Caki2 (cell line): ENCODE measurements at places on chromosomes 2 and 18. TPM values are rescaled to one million over a fixed set of nuclear protein-coding genes. Genes with fewer than 3 reads are reported as not detected.

- DNase-seq, result no peak
Measured at GRCh38 chr2:164053021-164053420, 317.2 kb upstream of the FIGN start.

- no peak for DNase-seq
Measured at GRCh38 chr18:40687399-40687798, 1267.6 kb upstream of the PIK3C3 start.

DNA sequence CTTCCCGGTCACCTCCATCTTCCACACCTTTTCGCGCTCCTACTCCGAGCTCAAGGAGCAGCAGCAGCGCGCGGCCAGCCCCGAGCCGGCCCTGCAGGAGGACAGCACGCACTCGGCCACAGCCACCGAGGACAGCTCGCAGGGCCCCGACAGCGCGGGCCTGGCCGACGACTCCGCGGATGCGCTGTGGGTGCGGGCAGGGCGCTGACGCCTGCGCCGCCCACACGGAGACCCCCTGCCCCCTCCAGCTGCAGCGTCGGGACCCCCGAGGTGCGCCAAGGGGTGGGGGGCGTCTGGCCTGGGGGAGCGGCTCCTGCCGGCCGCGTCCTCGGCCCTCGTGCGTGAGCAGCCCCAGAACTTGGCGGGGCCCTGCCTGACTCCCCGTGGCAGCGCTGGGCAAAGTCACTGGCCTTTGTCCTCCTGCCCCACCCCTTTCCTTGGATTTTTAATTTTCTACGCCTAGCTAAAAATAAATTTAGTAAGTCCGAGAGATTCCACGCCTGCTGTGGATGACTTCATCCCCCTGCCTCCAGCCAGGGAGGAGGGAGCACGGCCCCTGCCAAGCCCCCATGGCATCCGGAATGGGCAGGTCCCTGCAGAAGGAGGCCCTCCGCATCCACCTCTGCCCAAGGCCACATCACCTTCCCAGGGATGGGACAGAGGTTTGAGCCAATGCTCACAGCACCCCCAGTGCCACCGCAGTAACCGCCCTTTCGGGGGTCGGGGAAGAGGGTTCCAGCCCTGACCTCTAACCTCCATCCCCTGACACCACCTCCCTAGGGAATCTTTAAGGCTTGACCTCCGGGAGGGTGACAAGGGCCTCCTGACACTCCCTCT, 51.6 kb downstream of the SLC66A2 start:
- DNase-seq, result no peak

GRCh38 chr2:238486123-238486848, 59.6 kb downstream of the ASB1 start:
- DNase-seq, result no peak

- no peak for DNase-seq
Measured at GRCh38 chr2:172007372-172007771, 7.6 kb downstream of the METAP1D start.

DNA sequence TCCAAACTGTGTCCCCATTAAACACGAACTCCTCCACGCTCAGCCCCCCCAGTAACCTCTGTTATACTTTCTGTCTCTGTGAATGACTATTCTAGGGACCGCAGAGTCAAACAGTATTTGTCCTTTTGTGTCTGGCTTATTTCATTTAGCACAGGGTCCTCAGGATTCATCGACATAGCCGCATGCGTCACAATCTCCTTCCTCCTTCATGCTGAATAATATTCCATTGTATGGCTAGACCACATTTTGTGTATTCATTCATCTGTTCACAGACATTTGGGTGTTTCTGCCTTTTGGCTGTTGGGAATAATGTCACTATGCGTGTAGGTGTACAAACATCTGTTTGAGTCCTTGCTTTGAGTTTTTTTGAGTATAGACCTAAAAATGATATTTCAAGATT, 80.9 kb downstream of the SH3RF3 start:
- no peak for DNase-seq

PPP4R1 gene
- total RNA-seq, result 47.3 and 51.0 TPM in 2 replicates

GRCh38 chr2:72415241-72415661, 267.6 kb upstream of the CYP26B1 start:
- DNase-seq, result peak; percentile 9

GRCh38 chr2:240759459-240759858, 60.6 kb downstream of the KIF1A start:
- peak; percentile 93 for DNase-seq

DHX57 gene
- total RNA-seq, result 10.7 and 17.0 TPM in 2 replicates

CCDC85A gene
- total RNA-seq, result 0.54 and 0.70 TPM in 2 replicates

DNA sequence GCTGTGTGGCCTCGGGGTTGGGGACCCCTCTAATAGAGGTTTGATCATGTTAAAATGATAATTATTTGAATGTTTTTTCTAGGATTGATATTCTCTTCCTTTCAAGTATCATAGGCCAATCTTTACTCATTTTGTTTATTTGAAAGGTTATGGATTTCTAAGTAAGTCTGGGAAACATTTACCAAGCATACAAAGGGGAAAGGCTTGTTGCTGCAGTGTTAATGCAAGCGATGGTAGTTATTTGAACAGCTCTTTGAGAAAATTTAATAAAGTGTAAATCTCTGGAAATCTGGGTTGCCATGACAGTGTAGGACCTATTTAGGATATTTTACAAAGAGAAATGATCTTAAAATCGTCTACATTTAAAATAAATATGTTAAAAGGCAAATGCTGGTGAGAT, 56.1 kb downstream of the SPTBN1 start:
- DNase-seq, result no peak

DNA sequence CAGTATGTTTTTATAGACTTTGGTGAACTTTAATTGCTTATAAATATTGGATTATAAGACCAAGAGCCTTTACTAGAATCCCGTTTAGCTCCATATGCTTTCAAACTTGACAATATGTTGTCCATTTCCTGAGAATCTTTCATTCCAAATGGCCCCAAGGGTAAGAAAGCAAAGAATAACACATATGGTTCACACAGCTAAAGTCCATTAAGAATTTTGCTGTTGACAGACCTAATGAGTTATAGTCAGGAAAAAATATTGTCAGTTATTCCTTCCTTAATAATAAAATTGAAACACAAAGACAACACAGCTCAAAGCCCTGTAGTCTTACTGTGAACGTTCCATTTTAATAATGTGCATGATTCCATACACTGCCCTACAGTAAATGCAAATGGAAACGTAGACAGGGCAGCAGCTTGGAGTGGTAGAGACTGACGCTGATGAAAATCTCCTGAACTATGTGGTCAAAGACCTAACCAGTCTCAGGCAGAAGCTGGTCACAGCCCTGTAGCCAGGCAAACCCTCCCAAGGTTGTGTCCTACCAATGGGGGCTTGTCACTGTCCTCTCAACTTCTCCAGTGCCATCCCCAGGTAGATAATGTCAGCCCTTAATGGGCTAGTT, 49.0 kb upstream of the ATIC start:
- no peak for DNase-seq

- peak; percentile 58 for DNase-seq
Measured at GRCh38 chr2:26008851-26009566, 24.9 kb upstream of the RAB10 start.

USP37 gene
- 9.5 and 11.5 TPM in 2 replicates for total RNA-seq

DNA sequence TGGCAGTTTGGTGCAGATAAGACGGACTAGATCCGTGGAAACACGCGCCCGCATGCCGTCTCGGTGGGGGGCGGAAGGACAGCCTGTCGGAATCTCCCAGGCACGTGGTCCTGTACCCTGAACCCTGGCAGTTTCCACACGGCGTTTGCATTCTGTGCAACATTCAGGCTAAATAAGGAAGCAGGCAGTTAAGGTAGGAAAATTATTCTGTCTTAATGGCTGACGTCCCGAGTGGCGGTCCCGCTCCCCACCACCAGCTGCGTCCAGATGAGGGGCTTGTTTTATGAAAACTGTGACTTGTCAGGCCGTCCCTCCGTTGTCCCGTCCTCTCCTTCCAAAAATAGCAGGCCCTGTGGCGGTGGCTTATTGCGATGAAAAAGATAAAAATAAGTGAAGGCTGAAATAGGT, 120.2 kb downstream of the NFATC1 start:
- no peak for DNase-seq

GRCh38 chr2:162221064-162221463, 22.2 kb downstream of the FAP start:
- peak; percentile 8 for DNase-seq

DNA sequence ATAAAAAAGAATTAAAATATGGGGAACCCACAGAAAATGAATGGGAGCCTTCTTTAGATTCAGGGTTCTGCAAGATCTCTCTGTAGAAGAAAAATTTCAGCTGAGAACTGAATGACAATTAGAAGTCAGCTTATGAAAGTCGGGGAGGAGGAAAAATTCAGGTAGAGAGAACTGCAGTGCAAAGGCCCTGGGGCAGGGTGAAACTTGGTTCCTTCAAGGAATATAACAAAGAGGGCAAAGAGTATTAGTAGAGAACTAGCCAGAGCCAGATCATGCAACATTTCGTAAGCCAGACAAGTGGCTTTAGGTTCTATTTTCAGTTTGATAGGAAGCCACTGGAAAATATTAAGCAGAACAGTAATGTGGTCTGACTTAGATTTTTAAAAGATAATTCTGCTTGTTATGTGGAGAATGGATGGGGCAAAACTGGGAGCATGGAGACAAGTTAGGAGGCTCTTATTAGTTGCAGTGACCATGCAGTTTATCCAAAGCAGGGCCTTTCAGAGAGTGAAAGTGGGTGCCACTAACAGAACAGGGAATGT, 27.9 kb downstream of the RAB27B start:
- DNase-seq, result no peak

UGT1A6 gene
- 130 and 145 TPM in 2 replicates for total RNA-seq

RUFY4 gene
- total RNA-seq, result not detected in 2 replicates
